ENCODE measurements at places on chromosomes 7 and 10.

DNA sequence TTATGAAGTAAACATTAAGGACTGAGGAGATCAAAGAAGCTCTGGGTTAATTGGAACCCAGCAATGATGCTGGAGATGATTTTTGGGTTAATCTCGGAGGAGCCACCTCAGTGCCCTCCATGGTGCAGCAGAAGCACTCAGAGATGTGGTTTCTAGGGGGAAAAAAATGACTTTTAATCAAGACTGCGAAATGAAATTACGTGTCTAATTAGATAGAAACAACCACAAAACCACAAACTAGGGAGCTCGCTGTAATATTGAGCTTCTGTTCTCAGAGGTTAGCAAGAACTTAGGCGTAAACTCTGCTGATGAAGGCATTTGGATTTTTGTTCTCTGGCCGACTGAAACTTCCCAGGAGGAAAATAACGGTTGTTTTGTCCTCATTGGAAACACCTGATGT lies 319.0 kb downstream of the GRID1 start:
- DNase-seq, result no peak

DNA sequence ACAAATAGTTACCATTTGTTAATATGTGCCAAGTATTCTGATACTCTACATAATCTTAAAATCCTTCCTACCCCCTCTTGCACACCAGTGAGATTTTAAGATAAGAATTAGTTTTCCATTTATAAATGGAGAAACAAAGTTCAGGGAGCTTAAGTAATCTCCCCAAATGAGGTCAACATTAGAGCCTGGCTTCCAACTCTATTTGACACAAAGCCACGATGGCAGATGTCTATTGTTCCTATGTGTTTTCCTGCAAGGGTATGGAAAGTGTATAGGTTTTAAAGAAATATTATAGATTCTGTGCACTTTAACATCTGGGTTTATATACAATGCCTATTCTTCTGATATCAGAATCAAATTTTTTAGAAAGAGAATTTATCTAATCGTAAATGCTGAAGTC lies 143.9 kb upstream of the SEMA3C start:
- no peak for DNase-seq

DNA sequence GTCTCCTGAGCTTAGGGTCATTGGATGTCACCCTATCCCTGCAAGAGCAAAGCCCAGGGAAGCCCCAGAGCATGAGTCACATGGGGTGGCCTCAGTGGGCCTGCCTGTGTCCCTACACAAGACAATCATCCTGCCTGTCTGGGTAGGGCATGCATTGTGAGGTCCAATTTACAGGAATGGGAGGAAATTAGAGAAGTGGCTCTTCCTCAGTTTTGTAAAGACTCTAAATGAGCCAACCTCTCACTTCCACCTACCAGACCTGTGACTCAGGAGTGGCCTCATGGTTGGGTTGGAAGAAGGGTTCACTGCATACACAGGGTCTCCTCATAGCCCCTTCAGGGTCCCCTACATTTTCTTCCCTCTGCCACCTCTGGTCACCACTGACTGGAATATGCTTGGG lies 43.6 kb upstream of the SMNDC1 start:
- no peak for DNase-seq

GRCh38 chr7:142355328-142355727 lies 97.5 kb upstream of the PRSS58 start:
- peak; percentile 17 for DNase-seq

- peak; percentile 17 for DNase-seq
Measured at GRCh38 chr7:65448816-65449504, 75.3 kb downstream of the ZNF92 start.

GRCh38 chr7:143901332-143901667 lies 676 bp downstream of the TCAF1 start:
- DNase-seq, result peak; percentile 67

- DNase-seq, result no peak
Measured at GRCh38 chr10:111762114-111762513, 421.5 kb downstream of the GPAM start.

DNA sequence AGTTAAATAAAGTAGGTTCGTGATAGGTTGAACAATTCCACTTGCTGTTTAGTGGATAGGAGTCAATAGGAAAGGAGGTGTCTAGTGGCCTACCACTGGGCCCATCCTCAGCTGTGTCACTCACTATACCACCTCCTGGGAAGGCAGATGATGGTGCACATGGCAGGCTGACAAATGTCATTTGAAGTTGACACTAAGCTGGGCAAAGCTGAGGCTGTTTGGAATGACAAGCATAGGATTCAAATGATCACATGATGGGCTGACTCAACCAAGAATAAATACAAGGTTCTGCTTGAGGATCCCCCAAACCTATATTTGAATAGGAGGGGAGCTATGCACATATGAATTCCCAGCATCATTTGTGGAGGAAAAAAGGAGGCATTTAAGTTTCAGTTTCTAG lies 489.8 kb downstream of the RPS24 start:
- no peak for DNase-seq

- no peak for DNase-seq
Measured at GRCh38 chr10:18504161-18504560, 147.2 kb downstream of the NSUN6 start.

- DNase-seq, result no peak
Measured at GRCh38 chr7:111866787-111867186, 304.5 kb upstream of the IMMP2L start.

- peak; percentile 38 for DNase-seq
Measured at GRCh38 chr7:128405471-128406313, 4.1 kb downstream of the IMPDH1 start.

- peak; percentile 54 for DNase-seq
Measured at GRCh38 chr7:81111781-81112540, 193.1 kb upstream of the SEMA3C start.

DNA sequence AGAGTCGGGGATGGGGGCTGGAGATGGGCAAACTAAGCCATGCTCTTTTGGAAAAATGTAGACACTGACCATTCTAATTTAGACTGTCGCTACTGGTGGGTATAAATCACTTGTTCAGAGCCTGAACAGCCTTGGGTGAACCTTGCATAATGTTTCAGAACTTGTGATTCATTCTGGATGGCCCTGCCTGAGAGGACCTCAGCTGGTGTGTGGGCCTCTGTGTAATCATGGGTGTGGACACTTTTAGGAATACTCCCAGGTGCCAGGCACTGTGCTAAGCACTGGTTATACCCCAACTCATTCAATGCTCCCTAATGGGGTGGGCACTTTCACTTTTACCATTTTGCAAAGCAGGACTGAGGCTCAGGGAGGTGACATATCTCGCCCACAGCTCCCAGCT lies 26.8 kb upstream of the TM9SF3 start:
- DNase-seq, result peak; percentile 44

DNA sequence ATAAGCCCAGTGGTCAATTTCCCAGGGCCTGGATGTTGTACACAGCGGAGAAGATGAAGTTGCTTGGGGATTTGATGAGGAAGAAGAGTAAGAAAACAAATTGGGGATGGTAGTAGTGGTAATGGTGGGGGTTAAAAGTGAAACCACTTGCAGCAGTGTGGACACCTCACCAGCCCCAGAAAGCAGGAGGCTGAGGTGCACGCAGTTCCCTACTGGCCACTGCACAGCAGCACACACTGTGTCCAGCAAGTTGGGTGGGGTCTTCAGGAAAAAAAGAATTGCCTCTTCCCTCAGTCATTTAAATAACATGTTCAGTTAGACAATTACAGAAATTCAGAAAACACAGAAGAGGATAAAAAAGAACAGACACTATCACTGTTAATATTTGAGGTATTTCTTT lies 96.6 kb downstream of the TAX1BP1 start:
- no peak for DNase-seq

DNA sequence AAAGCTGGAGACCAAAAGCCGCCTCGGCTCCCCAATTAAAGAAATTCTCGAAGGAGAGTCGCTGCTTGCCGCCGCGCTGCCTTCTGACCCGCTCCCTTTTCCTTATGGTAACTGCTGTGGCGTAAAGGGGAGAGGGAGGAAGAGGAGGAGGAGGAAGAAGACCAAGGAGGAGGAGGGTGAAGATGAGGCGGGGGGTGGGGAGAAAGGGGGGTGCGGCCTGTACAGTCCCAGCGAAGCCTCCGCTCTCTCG lies 388 bp downstream of the CNOT4 start:
- DNase-seq, result no peak

Data from foreskin fibroblast (primary cell).